ENCODE measurements at places on chromosomes 13 and 19.

- DNase-seq = no peak
Observed at GRCh38 chr13:106522898-106523525, 12.4 kb downstream of the EFNB2 start.

GRCh38 chr19:51012661-51013190 lies 6.8 kb downstream of the KLK10 start:
- no peak for DNase-seq

DNA sequence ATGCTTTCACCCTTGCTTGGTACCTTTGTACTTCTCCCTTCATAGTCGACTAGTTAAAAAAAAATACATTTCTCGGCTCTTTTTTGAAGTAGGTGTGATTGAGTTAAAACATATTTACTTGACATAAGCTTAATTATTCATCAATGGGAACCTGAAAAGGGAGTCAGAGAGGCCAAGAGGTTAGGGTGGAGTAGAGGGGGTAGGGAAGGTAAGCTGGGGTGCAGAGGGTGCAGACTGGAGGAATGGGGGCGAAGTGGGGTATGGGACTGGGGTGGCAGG lies 701 bp upstream of the HIF3A start:
- DNase-seq = no peak

DNA sequence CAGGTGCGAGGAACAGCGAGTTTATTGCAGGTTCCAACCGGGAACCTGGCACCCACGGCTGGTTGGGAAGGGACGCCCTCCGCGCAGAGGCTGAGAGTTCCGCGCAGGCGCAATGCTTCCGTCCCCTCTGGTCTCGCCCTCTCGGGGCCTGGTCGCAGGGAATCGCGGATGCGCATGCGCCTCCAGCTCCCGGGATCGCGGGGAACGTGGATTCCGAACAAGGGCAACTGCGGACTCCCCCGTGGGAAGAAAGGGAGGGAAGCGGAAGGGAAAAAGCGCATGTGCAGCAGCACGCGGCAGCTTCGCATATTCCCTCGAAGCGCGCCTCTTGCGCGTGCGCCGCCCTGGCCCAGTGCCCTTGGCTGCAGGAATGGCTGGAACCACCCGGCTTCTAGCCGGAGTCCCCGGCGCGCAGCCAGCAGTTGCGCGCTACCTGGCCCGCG lies 1.1 kb downstream of the TSSK6 start:
- DNase-seq = no peak

GRCh38 chr13:20637811-20638210 lies 65.7 kb upstream of the IL17D start:
- no peak for DNase-seq

GRCh38 chr19:1259876-1260748 lies 9.0 kb upstream of the CIRBP start:
- no peak for DNase-seq

DNA sequence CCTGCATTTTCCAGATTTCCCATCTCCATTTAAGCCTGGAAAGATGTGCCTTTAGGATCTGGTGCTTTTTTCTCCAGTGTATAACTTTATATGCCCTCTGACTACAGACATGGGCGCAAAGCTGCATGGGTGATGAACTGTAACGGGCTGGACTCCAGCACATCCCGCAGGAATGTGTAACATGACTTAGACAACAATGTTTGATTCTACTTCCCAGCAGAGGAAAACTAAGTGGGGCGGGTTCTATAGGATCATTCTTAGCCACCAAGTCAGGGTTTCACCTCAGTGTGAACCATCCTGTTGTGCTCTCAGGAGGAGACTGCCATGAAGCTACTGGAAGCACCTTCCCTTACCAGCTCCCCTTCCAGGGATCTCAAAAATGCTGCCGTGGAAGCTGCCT lies 93.2 kb upstream of the SERP2 start:
- DNase-seq = no peak

All from activated T-helper 1 cell treated with anti-CD3 and anti-CD28 coated beads, Interleukin-2, amount 50 U/mL, for 16 hours (primary cell).